ENCODE measurements at places on chromosomes 3 and 15.

GRCh38 chr15:63984331-63984730 is 62.0 kb downstream of the DAPK2 start:
- no peak for DNase-seq

DNA sequence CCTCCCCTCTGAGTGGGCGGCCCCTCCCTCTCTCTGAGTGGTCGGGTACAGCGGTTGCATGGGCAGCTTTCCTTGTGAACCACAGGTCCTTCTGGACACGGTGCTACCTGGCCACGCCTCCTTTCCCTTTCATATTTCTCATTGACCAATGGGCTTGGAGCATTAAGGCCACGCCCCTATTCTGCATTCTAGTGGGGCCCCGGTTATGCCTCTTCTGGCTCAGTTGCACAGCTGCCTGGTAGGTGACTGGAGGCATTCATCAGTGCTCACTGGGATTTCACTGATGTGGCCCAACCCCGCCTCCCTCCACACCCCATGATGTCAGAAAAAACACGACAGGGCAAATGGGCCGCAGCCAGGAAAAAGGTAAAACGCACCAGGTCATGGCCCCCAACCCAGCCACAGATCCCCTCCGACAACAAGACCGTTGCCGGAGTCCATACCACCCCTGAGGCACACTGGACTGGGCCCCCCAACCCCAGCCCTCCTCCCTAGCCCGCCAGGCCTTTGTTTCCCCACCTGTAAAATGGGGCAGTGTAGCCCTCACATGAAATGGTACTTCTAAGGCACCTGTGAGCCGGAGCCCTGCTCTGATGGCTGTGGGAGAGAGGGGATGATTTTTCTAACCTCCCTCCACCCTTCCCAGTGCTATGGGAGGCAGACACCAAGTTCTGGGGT is 26.3 kb downstream of the NGRN start:
- DNase-seq = no peak

DNA sequence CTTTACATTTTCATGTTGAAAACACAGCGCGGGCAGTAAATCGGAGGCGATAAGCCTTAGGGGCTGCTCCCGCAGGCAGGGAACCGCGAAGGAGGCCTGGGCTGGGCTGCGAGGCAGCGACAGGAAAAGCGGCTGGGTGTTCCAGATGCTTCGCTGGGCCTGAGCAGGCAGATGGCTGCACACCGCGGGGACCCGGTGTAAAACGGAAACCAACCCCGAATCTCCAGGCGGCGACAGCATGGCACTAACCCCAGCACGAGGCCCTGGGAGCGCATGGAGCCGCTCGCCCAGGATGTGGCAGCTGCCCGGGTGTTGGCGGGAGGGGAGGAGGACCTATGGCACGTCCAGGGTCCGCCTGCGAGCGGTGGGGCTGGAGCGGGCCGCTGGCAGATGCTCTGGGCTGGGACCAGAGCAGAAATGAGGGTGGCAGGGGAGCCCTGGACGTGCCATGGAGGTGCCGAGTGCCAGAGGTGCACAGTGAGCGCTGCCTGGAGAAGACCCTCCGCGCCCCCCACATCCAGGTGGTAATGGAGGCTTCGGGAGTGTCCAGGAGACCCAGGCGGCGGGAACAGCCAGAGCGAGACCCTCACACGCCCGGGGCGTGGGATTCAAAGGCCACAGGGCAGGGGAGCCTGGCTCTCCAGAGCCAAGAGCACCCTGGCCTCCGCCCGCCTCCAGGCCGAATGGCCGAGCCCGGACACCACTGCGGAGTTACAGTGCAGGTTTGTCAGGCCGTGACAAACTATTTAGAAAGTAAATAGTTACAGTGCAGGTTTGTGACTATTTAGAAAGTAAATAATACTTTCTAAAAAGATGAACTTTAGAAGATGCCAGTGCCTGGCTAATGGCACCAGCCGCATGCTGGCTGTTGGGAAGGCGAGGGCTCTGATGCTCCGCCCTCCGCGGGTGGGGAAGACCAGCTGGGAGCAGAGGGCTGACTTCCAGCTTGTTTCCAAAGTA is 293.6 kb downstream of the OCA2 start:
- no peak for DNase-seq

DNA sequence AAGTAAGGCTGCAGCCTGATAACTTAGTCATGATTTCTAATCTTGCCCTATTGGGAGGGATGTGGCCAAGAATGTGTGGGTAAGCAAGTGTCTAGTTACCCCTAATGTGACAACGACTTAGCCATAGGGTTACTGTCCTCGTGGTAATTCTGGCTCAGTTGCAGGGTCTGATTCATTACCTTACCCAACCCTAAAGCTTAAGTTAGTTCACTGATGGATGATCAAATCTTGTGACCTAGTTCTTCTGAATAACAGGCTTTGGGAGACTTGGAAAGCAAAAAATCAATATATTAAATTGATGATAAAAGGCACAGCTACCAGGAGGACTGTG is 1.6 kb upstream of the INTS14 start:
- no peak for DNase-seq

DNA sequence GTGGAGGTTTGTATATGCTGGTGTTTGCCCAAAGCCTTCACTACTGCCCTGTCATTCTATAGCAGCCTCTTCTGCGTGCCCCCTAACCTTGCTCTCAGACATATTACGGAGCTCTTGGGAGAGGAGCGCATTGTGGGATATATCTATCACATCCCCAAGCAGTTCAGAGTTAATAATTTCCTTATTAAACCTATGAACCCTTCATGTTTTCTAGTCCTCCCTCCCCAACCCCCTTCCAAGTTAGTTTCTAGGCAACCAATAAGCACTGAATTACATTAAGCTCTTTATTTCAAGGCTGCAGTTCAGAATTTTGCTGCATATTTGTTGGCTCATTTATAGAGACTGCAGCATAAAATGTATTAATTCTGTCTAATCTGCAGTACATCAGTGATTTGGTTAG is 57.3 kb upstream of the GRM7 start:
- DNase-seq = no peak

- no peak for DNase-seq
Measured at GRCh38 chr3:24661175-24661584, 166.5 kb upstream of the THRB start.

DNA sequence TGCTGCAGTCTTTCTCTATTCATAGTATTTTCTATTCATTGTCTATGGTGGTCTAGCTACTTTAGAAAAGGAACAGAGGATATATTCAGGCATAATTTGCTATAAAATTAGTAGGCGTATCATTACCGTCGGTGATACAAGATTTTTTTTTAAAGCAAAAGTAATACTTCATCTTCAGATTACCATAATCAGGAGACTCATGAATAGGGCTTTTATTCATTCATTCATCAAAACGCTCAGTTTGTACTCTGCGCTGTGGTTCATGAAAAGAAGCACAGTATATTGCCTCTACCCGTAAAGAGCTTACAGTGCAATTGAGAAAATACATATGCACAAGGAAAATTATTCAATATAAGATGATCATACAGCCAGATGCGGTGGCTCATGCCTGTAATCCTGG is 136.7 kb upstream of the CHRM5 start:
- DNase-seq = no peak

DNA sequence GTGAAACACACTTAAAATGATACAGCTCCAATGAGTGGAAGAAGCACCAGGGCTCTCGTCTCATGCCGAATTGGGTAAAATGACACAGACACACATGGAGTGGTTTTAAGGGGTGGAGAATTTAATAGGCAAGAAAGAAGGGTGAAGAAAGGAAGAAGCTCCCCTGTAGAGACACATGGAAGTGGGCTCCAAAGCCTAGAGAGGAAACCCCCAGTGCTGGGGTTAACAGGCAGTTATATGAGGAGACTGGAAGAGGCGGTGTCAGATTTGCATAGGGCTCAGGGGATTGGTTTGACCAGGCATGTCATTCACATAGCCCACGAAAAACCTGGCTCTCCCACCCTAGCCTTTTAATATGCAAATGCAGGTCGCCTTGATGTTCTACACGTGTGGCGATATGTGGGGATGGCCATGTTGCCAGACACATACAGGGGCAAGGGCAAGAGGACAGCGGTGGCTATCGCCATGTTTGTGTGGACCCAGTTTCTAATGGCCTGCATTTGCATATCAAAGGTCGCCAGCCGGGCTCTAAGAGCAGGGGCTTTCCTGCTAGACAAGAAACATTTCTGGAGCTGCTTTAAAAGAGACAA is 1.9 kb upstream of the DPH6 start:
- DNase-seq = no peak

GRCh38 chr3:54899273-54899672 is 28.6 kb downstream of the LRTM1 start:
- no peak for DNase-seq

DNA sequence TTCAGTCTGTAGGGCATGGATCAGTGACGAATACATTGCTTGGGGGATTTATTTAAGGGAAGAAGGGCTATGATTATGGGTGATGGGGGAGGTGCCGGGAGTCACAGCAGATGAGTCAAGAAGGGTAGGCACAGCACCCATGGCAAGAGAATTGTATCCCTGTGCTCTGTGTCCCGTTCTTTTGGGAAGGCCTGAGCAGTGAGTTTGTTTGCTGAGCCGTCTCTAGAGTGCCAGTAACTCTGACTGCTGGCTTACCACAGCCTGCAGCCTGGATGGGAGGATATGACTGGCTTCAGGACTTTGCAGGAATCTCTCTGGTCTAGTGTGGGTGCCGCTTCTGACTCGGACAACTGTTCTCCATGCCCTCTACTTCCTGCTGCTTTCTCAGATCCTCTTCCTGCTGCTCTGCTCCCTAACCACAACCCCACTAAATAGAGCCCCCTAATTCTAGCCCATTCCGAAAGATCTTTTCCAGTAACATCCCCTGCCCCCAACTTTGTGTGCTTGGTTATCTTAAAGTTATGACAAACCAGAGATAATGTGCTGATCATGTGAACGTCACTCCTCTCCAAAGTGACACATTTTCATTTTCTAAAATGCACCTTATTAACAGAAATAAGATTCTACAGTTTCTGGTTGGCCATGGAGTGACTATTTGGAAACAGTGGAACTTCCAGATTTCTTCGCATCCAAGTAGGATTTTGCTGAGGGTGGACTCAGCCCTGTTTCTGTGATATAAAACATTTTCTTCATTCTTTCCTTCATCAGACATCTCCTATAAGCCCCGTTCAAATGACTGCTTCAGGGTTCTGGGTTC is 239.0 kb downstream of the SLCO3A1 start:
- DNase-seq = no peak

GRCh38 chr3:169342652-169343505 is 320.6 kb downstream of the MECOM start:
- DNase-seq = no peak

GRCh38 chr3:179902061-179902460 is 134.7 kb downstream of the PEX5L start:
- no peak for DNase-seq

- no peak for DNase-seq
Measured at GRCh38 chr3:161560008-161560637, 63.5 kb downstream of the OTOL1 start.

DNA sequence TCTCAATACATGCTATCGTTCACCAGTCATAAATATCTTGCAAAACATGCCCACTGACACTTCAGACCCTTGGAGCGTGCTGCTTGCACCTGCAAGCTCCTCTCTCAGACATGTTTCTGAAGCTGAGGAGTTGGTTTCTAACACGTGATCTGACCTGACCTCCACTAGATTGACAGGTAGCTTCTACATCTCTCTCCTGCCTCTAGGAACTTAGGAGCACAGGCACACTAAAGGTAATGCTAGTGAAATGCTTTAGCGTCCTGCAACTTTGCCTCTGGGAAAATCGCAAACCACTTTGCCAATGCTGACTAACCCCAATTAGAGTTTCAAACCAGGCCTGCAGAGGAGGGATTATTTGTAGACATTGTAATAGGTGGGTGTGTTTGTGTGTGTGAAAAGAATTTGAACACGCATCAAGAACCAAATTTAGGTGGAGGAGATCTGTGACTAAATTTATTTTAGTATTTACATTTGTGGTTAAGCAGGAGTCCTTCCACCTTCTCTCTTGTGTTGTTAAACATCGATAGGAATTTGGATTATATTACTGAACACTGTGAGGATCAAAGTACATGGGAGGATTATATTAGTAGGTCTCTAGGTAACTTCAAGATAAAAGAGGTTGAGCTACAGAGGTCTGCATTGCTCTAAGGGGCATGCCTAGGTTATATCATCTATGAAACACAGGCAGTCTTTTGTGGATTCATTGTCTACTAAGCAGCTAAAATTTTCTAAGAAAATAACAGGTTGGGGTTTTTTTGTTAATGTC is 86.7 kb upstream of the ZBED2 start:
- no peak for DNase-seq

GRCh38 chr3:121545049-121545573 is 677 bp downstream of the POLQ start:
- peak; percentile 35 for DNase-seq

DNA sequence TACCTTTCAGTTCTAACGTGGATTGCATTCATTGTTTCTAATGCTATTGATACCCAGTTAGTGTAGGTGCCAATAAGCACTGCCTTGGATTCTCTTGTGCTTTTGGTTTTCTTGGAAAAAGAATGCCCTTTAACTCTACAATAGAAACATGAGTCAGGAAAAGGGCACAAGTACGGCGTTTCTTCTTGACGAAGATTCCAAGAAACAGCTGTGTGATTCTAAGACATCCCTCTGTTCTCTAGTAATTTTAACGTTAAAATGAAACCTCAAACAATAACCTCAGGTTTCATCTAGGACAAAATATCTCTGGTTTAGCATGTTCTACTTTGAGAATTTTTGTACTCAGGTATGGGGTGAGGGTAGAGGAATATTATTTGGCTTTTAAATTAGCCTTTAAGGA is 540.5 kb upstream of the ATP11B start:
- no peak for DNase-seq

GRCh38 chr15:61651267-61651666 is 409.0 kb downstream of the VPS13C start:
- DNase-seq = no peak

DNA sequence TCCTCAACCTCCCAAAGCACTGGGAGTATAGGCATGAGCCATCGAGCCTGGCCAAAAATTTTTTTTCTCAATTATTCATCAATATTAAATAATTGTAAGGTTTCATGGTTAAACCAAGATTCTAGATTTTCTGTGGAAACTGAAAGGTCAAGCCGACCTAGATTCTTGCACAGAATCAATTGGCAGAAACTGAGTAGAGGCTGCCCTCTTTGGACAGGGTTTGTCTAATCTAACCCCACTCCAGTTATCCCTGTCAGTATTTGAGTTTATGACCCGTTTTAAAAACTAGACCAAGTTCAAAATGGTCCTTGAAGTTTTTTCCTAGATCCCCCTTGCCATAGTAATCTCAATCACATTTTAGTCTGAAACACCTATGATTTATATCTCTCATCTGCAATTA is 8.6 kb upstream of the ADAM10 start:
- peak; percentile 16 for DNase-seq

DNA sequence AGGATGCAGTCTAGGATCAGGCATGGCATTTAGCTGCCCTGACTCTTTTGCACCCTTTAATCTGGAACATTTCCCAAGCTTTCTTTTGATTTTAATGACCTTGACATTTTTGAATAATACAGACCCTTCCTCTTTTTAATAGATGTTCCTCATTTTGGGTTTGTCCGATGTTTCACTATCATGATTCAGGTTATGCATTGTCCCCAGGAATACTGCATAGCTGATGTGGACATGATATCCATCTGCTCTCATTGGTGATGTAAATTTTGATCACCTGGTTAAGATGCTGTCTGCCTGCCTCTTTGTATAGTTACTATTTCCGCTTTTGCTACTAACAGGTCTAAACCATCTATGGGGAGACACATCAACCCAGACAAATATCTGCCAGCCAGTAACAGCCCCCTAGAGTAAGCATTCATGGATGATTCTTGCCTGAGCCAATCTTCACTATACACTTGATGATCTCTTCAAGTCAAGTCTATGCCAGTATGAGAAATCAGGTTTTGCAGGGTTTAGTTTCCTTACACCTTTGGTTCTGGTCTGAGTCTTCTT is 50.6 kb upstream of the ULK4 start:
- DNase-seq = no peak

Measured in T-helper 2 cell (primary cell).